Mammary epithelial cell (primary cell): ENCODE measurements at places on chromosomes 7 and 10. TPM values are rescaled to one million over a fixed set of nuclear protein-coding genes. Genes with fewer than 3 reads are reported as not detected.
A peak's percentile ranks its signal among the peaks of the same experiment; 100 is the strongest.

DNA sequence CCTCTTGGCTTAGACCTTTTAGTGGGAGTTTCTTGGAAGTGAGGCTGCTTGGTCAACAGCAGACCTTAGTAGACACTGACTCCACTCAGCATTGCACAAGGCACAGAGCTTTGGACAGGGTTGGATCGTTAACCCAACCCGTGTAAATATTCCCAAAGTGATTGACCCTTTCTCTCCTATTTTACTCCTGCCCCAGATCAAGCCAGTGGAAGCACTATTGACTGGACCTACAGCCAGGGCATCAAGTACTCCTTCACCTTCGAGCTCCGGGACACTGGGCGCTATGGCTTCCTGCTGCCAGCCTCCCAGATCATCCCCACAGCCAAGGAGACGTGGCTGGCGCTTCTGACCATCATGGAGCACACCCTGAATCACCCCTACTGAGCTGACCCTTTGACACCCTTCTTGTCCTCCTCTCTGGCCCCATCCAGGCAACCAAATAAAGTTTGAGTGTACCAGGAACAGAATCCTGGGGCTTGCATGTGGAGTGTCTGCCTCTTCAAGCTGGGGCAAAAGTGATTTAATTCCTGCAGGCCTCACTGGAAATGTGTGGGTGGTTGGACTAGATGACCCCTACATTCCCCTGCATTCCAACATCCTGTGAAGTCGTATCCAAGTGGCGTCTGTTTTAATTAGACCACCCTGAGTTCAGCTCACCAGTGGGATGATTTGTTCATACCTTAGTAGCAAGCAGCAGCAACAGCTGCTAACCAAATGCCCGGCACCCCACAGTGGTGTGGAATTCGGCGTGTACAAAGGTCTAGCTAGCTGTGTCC, 7.5 kb downstream of the CPA1 start:
- DNase-seq = no peak

Gene CHST3
- 85.0 TPM for total RNA-seq

Gene RNF148
- 0.50 TPM for total RNA-seq

Gene RPEL1
- 0.17 TPM for total RNA-seq

DNA sequence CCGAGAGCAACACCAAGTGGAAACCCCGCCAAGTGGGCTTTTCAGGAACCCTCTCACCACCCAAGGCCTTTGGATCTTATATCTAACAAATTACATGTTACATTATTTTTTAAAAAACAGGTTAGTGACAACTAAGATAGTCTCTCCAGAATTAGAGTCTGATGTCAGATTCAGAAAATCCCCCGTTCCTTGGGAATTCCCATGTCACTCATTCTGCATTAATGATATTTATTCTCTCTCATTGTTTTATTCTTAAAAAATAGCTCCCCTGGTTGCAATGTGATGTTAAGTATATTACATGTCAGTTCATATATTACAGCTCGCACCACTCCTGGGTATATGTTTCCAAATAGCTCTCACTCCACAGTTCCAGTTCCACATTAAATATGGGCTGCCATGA, 81.8 kb downstream of the WNT2 start:
- no peak for DNase-seq

DNA sequence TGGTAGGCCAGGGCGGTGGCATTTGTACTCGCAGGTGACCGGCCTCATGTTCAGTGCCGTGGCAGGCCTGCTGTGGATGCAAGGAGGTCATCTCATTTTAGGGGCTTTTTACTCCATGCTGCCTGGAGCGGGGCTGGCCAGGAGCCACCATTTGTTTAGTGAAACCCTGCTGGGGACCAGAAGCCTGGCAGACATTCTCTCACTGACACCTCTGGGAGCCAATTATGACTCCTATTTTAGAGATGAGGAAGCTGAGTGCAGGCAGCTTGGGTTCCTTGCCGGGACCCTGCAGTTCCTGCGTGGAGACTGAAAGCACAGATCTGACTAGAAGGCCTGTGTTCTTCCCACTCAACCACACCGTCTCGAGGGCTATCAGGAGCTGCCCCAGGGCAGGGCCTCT, 186.6 kb downstream of the FANK1 start:
- DNase-seq = no peak

- no peak for DNase-seq
Measured at GRCh38 chr7:151218170-151218569, 7.9 kb upstream of the H2BK1 start.

- peak; percentile 53 for DNase-seq
Measured at GRCh38 chr10:17981766-17982380, 30.2 kb downstream of the SLC39A12 start.

GRCh38 chr10:86287966-86288579, 78.5 kb downstream of the GRID1 start:
- DNase-seq = no peak
